ENCODE measurements at places on chromosomes 11 and 22.

- DNase-seq = no peak
Observed at GRCh38 chr11:43558556-43559127, 121.9 kb upstream of the HSD17B12 start.

- DNase-seq = no peak
Observed at GRCh38 chr11:35893796-35894475, 49.9 kb upstream of the LDLRAD3 start.

DNA sequence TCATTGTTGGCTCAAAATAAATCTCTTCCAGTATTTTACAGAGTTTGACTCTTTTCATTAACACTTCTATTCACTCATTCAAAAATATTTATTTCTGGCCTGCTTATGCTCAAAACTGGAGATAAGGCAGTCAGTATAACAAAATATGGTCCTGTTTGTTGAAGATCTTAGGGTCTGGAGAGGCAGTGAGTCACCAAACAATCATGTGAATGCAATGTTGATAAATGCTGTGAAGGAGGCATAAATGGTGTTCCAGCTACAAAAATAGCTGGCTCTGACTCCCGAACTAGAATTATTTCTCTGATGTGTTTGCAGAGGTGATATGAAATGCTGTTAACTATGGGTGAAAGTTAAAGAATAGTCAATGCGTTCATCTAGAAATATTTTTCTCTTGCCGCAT, 390.6 kb downstream of the AASDHPPT start:
- DNase-seq = no peak

DNA sequence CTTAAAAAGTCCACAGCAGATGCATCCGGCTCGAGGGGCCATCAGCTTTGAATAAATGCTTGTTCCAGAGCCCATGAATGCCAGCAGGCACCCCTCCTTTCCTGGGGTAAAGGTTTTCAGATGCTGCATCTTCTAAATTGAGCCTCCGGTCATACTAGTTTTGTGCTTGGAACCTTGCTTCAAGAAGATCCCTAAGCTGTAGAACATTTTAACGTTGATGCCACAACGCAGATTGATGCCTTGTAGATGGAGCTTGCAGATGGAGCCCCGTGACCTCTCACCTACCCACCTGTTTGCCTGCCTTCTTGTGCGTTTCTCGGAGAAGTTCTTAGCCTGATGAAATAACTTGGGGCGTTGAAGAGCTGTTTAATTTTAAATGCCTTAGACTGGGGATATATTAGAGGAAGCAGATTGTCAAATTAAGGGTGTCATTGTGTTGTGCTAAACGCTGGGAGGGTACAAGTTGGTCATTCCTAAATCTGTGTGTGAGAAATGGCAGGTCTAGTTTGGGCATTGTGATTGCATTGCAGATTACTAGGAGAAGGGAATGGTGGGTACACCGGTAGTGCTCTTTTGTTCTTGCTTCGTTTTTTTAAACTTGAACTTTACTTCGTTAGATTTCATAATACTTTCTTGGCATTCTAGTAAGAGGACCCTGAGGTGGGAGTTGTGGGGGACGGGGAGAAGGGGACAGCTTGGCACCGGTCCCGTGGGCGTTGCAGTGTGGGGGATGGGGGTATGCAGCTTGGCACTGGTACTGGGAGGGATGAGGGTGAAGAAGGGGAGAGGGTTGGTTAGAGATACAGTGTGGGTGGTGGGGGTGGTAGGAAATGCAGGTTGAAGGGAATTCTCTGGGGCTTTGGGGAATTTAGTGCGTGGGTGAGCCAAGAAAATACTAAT, 1.9 kb downstream of the NEAT1 start:
- DNase-seq = peak; percentile 81

DNA sequence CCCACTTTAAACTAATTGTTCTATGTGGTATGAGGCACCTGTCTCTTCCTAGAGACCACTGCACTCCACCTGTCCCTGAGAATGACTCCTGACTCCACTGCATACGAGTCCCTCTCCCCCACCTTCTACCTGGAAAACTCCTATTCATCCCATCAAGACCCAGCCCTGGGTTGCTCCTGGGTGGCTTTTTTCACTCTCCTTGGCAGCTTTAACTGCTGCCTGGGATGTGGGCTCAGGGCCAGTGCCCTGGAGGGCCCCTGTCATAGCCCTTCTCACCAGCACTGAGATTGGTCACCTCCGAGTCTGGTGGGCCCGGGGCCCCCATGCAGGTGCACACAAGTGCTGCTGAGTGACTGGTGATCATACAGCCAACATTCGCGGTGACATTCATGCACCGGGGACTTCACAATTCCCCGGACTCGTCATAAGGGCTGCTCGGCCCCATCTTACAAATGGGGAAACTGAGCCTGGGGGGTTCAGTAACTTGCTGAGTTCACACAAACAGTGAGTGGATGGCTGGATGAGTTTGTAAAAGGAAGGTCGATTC, 25.9 kb upstream of the TOLLIP start:
- no peak for DNase-seq

DNA sequence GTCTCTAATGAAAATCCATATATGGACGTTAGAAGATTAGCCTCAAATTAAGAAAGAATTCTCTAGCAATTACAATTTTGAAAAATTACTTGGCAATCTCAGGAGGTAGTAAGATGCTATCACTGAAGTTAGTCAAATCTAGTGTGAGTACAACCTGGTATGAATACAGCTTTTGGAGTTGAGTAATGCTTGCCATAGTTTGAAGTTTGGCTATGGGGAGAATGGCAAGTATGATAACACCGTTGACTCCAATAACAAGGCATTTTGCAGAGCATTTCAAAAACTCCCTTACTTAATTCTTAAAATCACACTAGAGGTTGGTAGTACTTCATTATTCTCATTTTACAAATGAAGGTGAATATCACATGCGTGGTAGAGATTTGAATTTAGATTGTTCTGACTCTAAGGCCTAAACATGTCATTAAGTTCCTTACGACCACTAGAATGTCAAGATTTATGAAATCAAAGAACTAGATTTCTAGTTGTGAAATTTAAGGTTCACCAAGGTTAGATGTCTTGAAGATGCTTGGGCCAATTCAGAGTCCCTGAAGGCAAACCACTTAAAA, 355.4 kb downstream of the ETS1 start:
- DNase-seq = no peak

DNA sequence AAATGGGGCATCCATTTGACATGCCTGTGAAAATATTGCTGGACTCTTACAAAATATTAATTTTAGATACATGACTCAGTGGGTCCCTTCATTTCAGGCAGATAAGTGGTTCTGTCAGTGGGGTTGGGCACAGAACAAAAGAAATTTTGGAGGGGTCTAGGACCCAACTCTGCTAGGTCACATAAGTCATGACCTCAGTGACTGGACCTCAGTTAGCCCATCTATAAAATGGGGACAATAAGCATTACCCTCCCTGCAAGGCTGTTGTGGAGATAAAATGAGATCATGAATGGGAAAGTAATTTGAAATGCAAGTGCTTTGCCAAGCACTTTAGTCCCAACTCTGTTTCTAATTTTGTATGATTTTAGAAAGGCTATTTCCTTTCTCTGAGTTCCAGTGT, 23.8 kb downstream of the ADORA2A start:
- no peak for DNase-seq

GRCh38 chr22:37019309-37020191, at the start of the genes MPST and TST:
Gene MPST (plus strand): TSS chr22:37019742. CDS start chr22:37019837, 95 bp downstream.
Gene TST (minus strand): TSS chr22:37019447. CDS start chr22:37018732, 715 bp downstream.
- peak; percentile 37 for DNase-seq

DNA sequence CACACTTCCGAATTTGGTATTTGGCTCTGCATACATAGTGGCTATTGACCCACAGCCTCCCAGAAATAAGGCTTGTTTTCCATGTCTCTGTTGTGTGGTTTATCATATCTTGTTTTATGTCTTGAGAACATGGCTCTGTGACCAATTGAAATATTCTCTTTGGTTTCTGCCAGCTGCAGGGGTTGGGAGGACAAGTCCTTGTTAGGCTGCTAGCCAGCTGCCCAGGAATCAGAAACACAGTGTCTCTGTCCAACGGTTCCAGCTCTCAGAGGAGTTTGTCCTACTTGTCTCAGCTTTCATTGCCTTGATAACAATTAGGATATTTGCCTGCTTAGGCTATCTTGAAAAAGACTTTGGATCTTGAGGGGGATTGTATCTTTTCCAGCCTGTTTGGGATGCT, 6.0 kb upstream of the SLC7A4 start:
- DNase-seq = no peak

DNA sequence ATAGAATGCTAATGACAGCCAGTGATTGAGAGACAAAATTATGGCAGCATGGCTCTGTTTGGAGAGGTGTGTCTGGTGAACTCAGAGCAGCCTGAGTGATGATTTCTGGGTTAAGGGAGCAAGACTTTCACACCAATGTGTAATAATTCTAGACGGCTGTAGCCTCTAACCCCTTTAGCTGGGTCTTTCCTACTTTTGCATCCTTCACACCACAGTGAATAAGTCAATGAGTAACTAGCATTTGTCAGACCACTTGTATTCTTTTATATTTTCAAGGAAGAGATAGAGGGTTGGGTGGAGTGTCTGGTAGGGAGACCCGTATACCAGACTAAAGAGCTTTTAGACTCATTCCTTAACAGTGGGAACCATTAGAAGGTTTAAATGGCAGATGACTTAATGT, 50.4 kb downstream of the ATXN10 start:
- DNase-seq = no peak

DNA sequence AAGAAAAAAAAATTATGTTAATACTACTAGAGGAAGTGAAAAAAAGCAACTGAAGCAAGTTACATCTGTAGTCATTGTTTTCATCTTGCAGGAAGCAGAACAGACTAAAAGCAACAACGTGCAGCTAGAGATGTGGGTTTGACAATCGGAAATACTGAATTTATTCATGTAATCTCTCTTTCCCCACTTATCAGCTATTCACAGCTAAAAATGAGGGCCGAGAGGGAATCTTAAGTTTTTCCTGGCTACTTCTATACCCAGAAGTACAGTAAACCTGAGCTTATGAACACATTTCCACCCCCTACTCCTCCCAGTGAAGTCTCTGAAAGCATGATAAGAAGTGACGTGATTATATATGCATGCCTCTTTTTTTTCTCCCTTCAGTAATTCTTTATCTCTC, 116.5 kb downstream of the SPON1 start:
- DNase-seq = no peak

DNA sequence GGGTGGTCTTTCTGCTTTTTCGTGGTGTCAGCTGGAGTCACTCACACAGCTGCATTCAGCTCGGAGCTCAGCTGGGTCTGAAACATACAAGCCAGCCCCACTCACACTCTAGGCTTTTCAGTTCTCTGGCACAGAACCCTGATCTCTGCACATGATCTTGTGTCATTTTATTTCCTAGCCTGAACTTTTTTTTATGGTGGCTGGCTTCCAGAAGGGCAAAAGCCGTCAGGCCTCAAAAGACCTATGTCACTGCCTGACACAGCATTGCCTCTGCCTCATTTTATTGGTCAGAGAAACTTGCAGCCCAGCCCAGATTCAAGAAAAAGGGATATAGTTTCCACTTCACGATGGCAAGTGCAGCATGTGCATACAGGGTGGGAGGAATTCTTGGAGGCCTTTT, 117.8 kb downstream of the NTM start:
- DNase-seq = no peak

DNA sequence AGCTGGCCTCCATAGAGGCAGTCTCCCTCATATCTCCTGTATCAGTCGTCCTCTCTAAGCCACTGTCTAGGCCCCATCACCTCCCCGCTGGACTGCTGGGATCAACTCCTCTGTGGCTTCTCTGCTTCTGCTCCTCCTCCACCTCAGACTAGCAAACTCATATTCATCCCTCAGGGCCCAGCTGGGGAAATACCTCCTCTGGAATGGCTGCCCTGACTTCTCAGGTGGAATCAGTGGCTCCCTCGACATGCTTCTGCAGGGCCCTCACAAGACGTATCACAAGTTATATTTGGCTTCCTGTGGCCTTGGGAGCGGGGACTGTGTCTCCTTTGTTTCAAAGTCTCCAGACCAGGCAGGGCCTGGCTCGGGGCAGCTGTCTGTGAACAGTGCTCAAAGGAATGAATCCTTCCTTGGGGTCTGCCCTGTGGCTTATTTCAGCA, 10.0 kb downstream of the SLC29A2 start:
- no peak for DNase-seq

DNA sequence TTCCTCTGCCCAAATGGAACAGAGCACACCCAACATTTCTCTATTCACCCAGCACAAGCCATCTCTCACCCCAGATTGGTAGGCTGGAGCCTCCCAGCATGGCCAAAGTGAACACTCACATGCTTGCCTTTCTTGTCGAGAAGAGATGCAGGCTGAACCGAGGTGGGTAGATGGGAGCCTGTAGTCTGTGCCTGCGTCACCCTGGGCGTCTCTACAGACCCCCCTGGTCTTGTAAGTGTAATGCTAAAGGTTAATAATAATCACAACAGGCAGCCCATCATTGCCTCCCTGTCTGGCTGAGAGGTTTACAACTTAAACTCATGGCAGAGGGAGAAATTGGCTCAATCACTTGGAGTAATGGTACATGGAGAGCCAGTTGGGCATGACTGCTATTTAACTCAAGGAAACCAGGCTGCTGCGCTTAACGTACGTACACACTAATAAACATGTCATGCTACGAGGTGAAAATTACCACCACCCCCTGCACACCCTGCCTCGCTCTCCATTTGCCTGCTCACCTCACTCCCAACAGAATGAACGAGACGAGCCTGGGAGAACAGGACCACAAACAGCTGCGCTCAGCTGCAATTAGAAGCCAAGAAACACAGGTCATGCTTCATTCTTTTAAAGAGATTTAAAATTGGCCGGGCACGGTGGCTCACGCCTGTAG, 9.1 kb upstream of the ZBTB16 start:
- DNase-seq = no peak

GRCh38 chr22:47929073-47929472, 1166.6 kb downstream of the TBC1D22A start:
- DNase-seq = no peak

DNA sequence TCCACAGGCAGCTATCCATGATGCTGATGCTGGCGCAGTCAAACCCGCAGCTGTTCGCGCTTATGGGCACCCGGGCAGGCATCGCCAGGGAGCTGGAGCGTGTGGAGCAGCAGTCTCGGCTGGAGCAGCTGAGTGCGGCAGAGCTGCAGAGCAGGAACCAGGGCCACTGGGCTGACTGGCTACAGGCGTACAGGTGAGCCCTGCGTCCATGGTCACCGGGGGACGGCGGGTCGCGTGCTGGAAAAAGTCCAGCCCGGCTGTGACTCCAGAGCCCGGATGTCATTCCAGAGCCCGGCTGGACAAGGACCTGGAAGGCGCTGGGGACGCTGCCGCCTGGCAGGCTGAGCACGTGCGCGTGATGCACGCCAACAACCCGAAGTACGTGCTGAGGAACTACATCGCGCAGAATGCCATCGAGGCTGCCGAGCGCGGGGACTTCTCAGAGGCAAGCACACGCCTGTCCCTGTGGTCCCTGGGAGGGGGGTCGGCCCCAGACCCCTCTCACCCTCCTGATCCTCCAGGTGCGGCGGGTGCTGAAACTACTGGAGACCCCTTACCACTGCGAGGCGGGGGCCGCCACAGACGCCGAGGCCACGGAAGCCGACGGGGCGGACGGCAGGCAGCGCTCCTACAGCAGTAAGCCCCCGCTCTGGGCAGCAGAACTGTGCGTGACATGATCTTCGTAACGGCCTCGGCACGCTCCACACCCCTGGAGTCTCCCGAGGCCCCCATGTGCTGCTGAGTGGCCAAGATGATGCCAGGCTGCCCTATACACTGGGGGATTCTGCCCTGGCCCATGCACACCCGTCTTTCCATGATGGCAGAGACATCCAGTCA, 16.1 kb downstream of the SELENOO start:
- no peak for DNase-seq

GRCh38 chr11:64713016-64713707, 9.8 kb downstream of the NRXN2 start:
- no peak for DNase-seq

- DNase-seq = no peak
Observed at GRCh38 chr22:33873186-33873585, 47.1 kb downstream of the LARGE1 start.

- no peak for DNase-seq
Observed at GRCh38 chr11:7270233-7270865, 18.6 kb downstream of the SYT9 start.

GRCh38 chr11:69073469-69073868, 24.7 kb downstream of the TPCN2 start:
- DNase-seq = no peak
